ENCODE measurements at places on chromosomes 12 and 14. TPM values are rescaled to one million over a fixed set of nuclear protein-coding genes. Genes with fewer than 3 reads are reported as not detected.

- no peak for DNase-seq
Observed at GRCh38 chr12:46710125-46710743, 115.6 kb downstream of the SLC38A4 start.

Gene LGR5
- 1.5 TPM for total RNA-seq

DNA sequence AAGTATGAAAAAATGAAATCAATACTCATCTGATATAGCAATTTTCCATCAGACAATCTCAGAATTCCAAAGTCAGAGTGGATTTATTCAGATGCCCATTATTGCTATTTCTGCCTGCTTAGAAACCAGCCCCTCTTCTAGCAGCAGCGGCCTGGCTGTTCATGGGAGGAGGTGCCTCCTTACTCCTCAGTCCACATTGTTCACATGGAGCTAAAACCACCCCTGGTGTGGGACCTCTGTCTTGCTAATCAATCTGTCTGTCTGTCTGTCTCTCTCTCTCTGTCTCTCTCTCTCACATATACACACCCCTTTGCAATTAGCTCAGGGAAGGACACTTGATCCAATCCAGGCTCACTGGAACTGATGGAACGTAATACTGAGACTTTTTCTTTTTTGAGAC is 176.1 kb downstream of the APAF1 start:
- DNase-seq = no peak

GRCh38 chr12:123433615-123434014 is 2.9 kb downstream of the RILPL2 start:
- no peak for DNase-seq

Gene RNASE7
- total RNA-seq = not detected

Gene ANAPC7
- total RNA-seq = 114 TPM

GRCh38 chr12:26062566-26062965 is 62.3 kb downstream of the BHLHE41 start:
- no peak for DNase-seq

Gene GALNT6
- 3.8 TPM for total RNA-seq

Gene SERPINA10
- total RNA-seq = not detected

GRCh38 chr12:57614178-57614947 is 3.1 kb downstream of the ARHGEF25 start:
- DNase-seq = no peak

GRCh38 chr12:45852508-45852907 is 123.0 kb downstream of the ARID2 start:
- no peak for DNase-seq

DNA sequence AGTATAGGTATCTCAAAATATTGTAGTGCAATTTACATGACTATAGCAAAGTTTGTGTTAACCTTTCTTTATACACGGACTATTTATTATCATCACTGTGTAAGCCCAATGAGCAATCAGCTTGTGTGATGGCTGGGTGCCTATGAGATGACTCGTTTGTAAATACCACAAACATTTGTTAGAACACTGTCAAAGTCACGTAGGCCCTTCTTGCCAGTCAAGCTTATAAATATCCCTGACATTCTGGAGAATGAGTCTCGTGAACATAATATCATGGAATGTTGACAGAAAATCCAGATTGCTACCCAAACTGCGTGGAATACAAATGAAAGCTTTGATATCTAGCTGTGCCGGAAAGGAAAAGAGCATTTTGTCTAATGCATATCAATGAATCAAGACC is 648.3 kb upstream of the MDGA2 start:
- no peak for DNase-seq

DNA sequence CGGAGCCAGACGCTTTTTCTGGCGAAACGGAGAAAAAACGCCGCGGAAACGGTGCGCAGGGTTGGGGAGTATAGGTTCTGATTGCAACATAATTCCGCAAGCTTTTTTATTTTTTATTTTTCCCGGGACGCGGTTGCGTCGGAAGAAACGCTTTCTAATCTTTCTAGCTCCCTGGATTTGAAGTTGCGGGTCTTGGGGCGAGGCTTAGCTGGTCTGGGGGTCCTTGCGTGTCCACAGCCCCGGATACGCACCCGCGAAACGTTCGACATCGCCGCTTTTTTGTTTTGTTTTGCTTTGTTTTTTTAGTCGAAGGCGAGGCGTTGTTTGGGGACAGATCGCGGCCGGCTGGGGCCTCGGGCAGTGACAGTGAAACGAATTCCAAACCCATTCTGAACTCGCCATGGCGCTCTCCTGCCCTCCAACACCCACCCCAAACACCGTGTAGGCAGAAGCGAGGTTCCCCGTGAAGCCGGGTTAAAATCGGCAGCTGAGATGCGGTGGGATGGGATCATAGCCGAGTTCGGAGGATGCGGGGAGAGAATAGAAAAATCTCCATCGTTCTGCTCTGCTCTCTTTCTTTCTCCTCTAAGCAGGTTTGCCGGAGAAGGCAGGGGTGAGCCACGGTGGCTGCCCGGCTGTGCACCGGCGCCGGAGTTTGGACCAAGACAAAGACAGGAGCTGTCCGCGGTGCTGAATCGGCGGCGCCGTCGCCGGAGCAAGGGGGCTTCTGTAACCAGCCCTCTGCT is 8.1 kb upstream of the LHX5 start:
- no peak for DNase-seq

DNA sequence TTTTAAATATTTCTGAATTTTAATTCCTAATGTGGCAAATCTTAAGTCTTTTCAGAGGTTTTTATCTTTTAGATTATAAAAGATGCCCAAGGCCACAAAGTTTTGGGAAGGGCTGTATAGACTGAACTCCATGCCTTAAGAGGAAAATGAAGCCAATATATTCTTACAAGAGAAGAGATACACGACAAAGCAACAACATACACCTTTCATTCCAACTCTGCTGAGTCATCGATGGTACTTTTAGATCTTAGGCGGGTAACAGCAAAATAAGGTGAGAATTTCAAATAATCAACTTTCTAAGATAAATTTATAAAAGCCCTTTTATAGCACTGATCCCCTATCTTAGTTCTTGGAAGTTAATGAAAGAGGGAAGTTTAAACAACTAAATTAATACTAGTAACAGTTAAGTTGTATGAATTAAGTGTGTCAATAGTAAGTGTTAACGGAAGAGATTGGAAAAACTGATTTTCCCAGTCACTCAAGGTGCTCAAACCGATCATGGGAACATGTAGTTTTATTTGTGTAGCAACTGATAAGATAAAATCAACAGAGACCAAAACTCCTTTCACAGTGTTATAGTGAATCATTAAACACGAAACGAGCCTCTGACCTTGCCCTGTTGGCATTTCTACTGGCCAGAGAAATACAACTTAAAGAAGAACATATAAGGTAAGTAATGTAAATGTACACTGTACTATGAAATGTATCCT is 18.8 kb upstream of the PIK3C2G start:
- DNase-seq = no peak

GRCh38 chr12:53965281-53966084 is 7.4 kb upstream of the HOXC11 start:
- DNase-seq = no peak

DNA sequence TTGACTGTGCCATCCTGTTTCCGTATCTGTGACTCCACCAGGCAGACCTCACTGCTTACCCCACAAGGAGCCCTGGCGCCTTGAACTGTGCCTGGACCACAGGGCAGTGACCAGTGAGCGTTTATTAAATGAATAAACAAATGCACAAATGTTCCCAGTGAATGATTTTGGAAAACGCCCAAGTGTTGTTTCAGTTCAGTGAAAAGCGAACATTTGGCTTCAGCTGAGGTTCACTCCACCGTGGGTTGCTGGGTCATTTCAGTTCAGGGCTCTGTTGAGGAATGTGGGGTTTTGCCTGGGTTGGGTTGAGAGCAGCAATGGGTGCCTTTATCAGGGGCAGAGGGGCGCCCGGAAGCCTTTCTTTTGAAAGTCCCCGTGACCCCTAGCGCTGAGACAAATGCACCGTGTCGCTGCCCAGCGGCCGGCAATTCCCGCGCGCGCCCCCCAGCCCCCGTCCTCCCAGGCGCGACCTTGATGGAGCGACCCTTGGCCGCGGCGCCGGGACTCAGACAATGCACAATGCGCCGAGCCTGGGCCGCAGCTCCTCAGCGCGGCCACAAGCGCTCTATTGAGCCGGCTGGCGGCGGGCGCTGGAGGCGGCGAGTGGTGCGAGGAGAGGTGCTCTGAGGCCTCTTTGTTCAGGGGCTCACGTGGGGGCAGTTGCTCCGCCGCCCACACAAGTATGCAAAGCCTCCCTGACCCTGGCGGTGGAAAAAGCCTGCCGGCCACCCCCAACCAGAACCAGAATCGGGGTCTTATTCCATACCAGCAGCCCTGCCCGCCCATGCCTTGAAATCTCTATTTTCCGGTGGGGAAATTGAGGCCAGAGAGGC is 40.5 kb upstream of the CLMN start:
- DNase-seq = no peak

DNA sequence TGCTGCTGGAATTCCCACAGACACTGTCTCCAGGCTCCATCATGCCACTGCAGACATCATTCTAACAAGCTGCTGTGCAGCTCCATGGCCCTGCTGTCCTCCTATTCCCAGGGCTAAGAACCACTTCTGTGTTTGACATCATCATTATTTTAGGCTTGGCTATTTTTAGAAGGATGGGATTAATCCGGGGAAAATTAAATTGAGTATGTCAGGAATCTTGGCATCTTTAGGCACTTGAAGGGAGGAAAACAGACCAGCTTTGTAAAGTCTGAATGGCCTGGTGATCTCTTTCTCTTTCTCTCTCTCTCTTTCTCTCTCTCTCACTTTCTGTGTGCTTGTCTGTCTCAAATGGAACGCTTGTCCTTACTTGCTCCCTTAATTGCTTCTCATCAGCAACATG is 568.3 kb upstream of the FLRT2 start:
- DNase-seq = no peak

DNA sequence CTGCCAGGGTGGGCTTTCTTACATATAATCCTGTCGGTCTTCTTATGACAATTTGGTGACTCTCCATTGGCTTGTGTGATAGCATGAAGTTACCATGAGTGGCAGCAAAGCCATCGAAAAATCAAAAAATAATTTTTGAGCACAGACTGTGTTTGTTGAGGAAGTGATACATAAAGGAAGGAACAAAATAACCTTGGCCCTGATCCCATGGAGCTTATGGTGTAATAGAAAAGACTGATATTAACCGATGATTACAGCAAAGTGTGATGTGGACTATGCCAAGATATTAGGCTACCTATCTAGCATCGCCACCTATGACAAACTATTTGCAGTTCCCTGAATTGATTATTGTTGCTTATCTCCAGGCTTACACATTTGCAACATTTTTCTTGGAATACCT is 383.2 kb downstream of the AEBP2 start:
- no peak for DNase-seq

GRCh38 chr14:101009531-101009930 is 106.0 kb upstream of the RTL1 start:
- DNase-seq = no peak

DNA sequence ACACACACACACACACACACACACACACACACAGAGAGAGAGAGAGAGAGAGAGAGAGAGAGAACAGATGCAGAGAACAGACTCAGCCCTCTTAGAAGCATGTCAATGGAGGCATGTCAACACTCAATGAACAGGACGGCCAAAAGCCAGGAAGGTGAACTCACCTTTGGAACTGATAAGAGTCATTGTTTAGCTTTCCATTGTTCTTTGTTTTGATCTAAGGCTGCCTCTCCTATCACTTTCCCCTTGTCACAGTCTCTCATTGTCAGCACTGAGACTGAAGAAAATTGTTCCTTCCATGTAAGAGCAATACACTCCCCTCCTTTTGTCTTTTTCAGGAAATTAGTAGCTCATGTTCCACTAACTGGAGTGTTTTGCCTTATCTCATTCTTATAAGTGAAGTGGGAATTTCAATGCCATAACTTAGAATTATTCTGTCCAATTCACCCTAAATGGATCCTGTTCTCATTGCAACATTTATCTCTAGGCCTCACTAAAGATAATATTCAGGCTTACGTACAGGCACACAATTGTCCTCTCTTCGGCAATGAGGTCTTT is 218.0 kb downstream of the DUSP6 start:
- no peak for DNase-seq

DNA sequence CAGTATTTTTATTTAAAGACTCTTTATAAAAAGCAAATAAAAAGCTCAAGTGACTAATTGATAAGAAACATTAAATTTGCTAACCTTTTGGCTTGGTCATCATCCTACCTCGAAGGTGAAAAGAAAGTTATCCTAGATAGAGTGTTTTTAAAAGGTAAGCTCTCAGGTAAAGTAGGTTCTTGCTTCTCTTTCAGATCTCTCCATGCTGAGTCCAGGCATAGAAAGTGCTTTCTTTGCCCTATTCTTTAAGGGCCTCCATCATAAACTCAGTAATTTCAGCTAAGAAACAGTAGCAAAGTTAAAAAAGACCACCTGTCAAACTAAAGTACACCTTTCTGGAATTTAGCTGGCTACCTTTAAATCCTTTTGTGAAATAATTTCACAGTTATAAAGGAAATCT is 20.6 kb upstream of the ANHX start:
- DNase-seq = no peak

Data from adrenal gland (tissue), 19 donors.